Prostate gland (tissue), 2 donors: ENCODE measurements at places on chromosomes 16 and 17. TPM values are rescaled to one million over a fixed set of nuclear protein-coding genes. Genes with fewer than 3 reads are reported as not detected.

Gene GJC1
- 5.3 TPM for total RNA-seq

Gene TBC1D3I
- 0.85 TPM for total RNA-seq

Gene PDF
- total RNA-seq, result 42.9 TPM

DNA sequence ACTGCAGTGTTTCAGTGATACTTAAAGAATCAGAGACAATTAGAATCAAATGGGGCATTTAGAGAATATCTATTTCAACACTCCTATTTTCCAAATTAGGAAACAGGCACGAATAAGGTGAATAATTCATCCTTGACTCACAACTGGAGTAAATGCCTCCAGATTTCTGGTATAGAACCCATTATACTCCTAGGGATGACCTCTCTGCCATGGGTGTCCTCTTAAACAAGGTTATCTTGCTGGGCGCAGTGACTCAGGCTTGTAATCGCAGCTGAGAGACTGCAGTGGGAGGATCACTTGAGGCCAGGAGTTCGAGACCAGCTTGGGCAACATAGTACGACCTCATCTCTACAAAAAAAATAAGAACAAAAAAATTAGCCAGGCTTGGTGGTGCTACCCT is 139.8 kb upstream of the ELAC2 start:
- no peak overlapping the region for H3K4me3 ChIP-seq
- no peak for DNase-seq
- H3K4me1 ChIP-seq, result no peaks in the 10 kb centered on the region
- H3K27me3 ChIP-seq, result peaks cover 2% of the 10 kb centered on the region
- no peaks in the 10 kb centered on the region for H3K36me3 ChIP-seq
- H3K27ac ChIP-seq, result no peak overlapping the region

Gene TBC1D3C
- not detected for total RNA-seq

DNA sequence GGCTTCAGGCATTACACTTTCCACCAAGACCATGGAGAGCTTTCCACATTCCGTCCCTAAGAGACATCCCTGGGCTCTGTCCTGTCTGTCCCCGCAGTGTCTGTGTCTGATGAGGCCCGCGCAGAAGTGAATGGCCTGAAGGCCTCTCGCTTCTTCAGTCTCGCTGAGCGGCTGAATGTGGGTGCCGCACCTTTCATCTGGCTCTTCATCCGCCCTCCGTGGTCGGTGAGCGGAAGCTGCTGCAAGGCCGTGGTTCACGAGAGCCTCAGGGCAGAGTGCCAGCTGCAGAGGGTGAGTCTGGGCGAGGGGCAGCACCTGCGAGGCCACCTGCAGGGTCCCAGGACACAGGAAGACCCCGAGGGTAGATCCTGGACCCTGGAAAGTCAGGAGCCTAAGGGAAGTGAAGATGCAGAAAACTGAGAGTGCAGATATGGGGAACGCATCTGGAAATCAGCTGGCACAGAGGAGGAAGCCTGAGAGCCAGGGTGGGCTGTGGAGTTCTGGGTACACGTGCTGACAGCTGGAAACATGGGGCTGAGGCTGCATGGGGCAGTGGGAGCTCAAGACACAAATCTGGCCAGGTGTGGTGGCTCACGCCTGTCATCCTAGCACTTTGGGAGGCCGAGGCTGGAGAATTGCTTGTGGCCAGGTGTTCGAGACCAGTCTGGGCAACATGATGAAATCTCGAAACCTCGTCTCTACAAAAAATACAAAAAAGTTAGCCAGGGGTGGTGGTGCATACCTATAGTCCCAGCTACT is 8.0 kb downstream of the CCNF start:
- H3K27ac ChIP-seq, result no peak overlapping the region
- no peak for DNase-seq
- no peaks in the 10 kb centered on the region for H3K27me3 ChIP-seq
- H3K4me1 ChIP-seq, result no peaks in the 10 kb centered on the region
- H3K4me3 ChIP-seq, result no peak overlapping the region

GRCh38 chr16:35409503-35409902 is 1950.1 kb downstream of the TP53TG3F start:
- no peaks in the 10 kb centered on the region for H3K27me3 ChIP-seq
- no peaks in the 10 kb centered on the region for H3K36me3 ChIP-seq
- no peak for DNase-seq
- no peak overlapping the region for H3K27ac ChIP-seq
- no peak overlapping the region for H3K4me3 ChIP-seq
- H3K4me1 ChIP-seq, result no peaks in the 10 kb centered on the region

DNA sequence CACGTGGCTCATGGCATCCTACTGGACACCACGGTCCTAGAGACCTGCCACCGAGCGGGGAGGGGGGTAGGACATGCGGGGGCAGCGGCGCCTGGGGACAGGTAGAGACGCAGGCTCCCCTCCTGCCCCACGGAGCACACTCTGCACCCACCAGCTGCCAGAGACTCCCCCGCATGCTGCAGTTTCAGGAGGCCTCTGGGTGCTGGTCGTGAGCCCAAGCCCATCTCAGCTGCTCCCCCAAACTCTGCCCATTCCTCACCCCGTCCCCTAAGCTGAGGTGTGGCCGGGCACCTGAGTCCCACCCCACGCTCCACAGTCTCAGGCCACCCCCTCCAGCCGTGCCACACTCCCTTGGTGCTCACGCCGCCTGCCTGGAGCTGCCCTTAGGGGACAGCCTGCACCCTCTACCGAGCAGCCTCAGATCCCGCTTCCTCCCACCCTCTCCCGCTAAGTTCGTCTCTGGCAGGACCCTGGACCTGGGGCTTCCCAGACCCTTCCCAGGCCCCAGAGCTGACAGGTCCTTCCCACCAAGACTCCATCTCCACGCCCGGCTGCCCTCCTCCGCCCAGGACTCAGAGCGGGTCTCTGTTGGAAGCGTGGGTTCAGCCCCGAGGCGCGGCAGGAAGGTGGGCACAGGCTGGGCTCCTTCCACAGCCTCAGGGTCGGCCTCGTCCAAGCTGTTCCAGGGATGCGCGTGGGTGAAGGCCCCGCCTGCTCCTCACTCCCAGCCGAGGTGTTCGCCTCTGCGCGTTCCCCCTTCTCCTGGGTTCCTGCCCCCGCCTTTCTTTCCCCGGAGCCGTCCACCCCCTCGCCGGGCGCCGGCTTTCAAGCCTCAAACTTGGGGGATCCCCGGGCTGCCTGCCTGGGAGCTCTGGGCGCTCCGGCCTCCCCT is 1.3 kb downstream of the RAB40B start:
- peak overlapping the region; percentile 83 for H3K4me3 ChIP-seq
- H3K36me3 ChIP-seq, result no peaks in the 10 kb centered on the region
- DNase-seq, result no peak

- H3K36me3 ChIP-seq, result peaks cover 6% of the 10 kb centered on the region
- no peak overlapping the region for H3K4me3 ChIP-seq
- DNase-seq, result no peak
- no peak overlapping the region for H3K27ac ChIP-seq
Measured at GRCh38 chr17:46928467-46929261, 5.7 kb downstream of the GOSR2 start.

- DNase-seq, result no peak
- no peak overlapping the region for H3K27ac ChIP-seq
- no peaks in the 10 kb centered on the region for H3K4me1 ChIP-seq
Measured at GRCh38 chr17:50163843-50164696, 1.7 kb upstream of the SGCA start.

Gene VTN
- 57.8 TPM for total RNA-seq

Gene PERCC1
- total RNA-seq, result 26.0 TPM

DNA sequence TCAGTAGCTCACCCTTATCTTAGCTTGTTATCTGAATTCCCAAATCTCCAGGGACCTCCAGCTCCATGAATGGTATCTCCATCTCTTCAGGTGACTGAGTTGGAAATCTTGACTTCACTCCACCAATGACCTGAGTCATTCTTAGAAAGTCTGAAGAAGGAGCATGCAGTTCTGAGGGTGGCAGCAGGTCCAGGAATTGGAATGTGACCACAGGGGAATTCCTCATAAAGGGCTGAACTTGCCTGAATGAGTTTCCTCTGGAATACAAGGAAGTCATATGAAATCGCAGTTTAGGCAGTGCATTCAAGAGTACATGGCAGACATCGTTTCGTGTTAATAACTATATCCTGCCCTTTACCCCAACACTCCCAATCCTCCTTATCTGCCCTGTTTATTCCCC is 12.5 kb upstream of the PYY start:
- H3K4me3 ChIP-seq, result no peak overlapping the region
- H3K36me3 ChIP-seq, result no peaks in the 10 kb centered on the region
- H3K27ac ChIP-seq, result no peak overlapping the region
- no peak for DNase-seq
- no peaks in the 10 kb centered on the region for H3K27me3 ChIP-seq

Gene CTRB2
- not detected for total RNA-seq

Gene FZD2
- total RNA-seq, result 10.1 TPM

DNA sequence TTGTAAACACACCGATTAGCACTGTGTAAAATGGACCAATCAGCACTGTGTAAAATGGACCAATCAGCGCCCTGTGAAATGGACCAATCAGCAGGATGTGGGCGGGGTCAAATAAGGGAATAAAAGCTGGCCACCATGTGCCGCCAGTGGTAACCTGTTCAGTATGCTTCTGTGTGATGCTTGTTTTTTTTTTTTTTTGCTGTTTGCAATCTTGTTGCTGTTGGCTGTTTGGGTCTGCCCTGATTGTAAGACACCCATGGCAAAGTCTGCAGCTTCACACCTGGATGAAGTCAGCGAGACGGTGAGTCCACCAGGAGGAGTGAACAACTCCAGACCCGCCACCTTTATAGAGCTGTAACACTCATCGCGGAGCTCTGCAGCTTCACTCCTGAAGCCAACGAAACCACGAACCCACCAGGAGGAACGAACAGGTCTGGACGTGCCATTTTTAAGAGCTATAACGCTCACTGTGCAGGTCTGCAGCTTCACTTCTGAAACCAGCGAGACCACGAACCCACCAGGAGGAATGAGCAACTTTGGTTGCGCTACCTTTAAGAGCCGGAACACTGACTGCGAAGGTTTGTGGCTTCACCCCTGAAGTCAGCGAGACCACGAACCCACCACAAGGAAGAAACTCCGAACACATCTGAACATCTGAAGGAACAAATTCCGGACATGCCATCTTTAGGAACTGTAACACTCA is 85.0 kb upstream of the MED9 start:
- H3K36me3 ChIP-seq, result no peaks in the 10 kb centered on the region
- H3K27me3 ChIP-seq, result no peaks in the 10 kb centered on the region
- no peaks in the 10 kb centered on the region for H3K4me1 ChIP-seq
- DNase-seq, result no peak
- H3K27ac ChIP-seq, result no peak overlapping the region

DNA sequence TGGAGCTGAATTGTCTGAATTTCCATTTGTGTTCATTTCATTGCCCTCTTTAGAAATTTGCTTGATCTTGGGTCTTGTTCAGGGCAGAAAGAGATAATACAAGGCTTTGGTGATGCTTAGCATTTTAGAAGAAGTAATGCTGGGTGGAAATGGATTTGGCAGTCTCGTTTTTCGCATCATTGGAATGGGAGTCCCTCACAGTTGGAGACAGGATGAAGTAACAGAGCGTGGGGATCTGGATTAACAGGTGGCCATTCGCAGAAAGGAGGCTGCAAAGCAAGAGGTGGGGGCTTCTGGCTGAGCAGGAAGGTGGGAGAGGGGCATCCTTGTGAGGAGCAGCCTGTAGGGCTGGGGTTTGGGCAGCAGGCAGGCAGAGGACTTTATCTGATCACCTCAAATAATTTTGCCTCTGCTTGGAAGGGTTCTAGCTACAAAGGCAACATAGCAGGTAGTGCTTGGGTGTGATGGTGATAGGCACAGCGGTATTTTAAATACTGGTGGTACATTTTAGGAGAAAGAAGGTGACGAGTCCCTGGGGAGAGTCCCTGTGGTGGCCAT is 17.0 kb downstream of the KSR1 start:
- H3K4me1 ChIP-seq, result no peaks in the 10 kb centered on the region
- H3K27ac ChIP-seq, result no peak overlapping the region
- H3K36me3 ChIP-seq, result no peaks in the 10 kb centered on the region

GRCh38 chr17:27343977-27344607 is 50.2 kb downstream of the WSB1 start:
- H3K27me3 ChIP-seq, result no peaks in the 10 kb centered on the region
- H3K27ac ChIP-seq, result no peak overlapping the region
- no peak overlapping the region for H3K4me3 ChIP-seq
- no peak for DNase-seq

DNA sequence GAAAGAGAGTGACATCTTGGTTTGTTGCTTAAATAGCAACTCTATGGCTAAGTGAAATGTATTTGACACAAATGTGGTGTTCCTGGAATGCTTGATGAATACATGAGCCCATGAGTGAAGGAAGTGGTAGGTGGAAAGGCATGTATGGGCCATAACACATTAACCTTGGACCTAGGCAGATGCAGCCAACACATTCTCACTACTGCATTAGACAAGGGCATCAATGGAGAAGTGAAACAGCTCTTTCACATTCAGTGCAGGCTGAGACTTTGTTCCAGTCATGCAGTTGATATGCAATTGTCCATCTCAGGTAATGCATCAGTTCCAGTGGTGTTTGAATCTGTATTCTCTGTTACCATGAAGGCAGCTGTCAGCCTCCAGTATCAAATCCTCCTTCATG is 133.6 kb downstream of the HS3ST3B1 start:
- H3K4me3 ChIP-seq, result no peak overlapping the region
- no peaks in the 10 kb centered on the region for H3K27me3 ChIP-seq
- no peaks in the 10 kb centered on the region for H3K36me3 ChIP-seq
- H3K27ac ChIP-seq, result no peak overlapping the region

Gene SPNS2
- 14.0 TPM for total RNA-seq

DNA sequence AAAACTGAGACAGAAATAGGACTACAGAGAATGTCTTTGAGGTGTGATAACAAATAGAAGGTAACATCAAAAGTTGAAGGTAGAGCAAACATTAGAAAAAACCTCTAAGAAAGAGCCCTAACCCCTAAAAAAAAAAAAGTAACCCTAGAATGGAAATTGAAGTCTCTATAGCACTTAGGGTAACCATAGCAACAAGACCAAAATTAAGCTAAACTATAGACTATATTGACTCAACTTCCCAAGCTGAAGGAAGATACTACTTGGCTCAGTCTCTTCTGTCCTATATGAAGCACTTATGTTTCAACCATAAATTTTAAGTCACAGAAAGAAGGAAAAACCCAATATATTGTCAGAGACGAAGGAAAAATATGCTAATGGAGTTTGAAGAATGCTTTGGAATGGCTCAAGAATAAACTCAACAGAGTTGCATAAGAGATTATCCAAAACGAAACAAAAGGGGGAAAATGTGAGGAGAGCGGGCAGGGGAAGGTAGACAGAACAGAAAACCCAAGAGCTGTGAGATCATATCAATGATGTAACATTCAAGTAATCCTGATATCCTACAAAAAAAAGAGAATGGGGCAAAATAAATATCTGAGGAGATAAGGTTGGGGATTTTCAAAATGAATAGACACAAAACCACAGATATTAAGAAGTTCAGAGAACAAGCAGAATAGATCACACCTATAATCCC is 88.4 kb downstream of the USP32 start:
- DNase-seq, result no peak
- no peaks in the 10 kb centered on the region for H3K36me3 ChIP-seq
- no peak overlapping the region for H3K27ac ChIP-seq
- H3K4me1 ChIP-seq, result no peaks in the 10 kb centered on the region
- no peaks in the 10 kb centered on the region for H3K27me3 ChIP-seq
- no peak overlapping the region for H3K4me3 ChIP-seq

Gene ATP1B2
- 0.82 TPM for total RNA-seq

Gene MON1B
- 53.9 TPM for total RNA-seq
